ENCODE measurements at places on chromosomes 2 and 18.

GRCh38 chr2:74917702-74918619 is 40.5 kb upstream of the POLE4 start:
- DNase-seq: no peak

DNA sequence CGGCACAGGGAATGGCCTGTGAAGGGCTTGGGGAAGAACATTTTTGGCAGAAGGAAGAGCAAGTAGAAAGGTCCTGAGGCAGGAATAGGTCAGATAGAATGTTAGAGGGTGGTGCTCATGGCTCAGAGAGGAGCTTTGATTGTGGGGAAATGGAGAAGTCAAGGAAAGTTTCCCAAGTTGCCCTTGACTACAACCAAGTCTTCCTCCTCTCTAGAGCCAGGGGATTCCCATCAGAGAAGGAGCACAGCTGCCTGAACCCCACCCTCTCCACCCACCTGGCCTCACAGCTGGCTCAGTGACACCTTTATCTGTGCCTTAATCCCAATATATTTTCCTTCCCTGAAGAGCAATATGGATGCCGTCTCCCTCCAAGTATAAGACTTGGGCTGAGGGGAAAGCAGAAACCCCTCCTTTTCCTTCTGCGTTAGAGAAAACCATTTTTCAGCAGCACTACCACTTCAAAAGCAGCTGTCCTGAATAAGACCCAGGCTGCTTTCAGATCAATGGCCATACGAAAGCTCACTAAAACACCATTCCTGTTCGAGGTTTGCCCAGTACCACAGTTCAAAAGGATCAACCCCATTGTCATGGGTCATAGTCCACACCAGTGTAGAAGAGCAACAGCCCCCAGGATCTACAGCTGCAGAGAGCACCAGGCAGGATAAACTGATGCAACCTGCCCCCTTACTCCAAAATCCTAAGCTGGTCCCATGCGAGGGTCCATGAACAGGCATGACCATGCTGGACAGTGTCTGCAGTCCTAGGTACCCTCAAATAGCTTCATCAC is 199.6 kb downstream of the AFF3 start:
- no peak for DNase-seq

DNA sequence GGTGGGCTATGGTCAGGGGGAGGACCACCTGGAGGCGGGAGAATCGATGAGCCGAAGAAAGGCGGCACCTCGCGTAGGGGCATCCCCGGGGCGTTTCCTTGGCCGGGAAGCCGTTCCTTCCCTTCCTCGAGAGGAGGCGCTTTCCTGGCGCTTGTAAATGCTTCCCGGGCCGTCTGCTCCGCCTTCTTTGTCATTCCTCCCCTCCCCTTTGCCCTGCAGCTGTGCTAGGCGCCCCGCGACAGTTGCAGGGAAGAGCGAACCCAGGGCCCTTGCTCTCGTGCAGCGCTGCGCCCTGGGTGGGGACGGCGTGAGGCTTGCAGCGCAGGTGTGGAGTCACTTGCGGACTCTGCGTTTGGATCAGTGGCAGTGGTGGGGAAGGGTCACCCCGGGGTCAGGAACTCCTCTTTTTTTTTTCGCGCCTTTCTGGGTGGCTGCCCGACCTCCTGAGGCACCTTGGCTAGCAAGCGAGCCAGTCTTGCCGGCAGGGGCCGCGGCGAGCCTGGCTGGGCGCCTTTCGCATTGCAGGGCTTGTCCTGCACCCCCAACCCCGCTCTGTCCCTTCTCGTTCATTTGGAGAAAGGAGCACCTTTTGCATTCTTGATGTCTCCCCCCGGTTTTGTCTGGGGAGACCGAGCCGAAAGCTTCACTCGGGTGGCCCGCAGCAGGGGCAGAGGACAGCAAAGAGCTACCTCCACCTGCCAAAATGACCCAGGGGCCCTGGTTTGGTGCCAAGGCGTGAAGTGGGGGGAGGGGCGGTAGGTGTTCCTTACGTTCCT is 858 bp downstream of the KCNS3 start:
- DNase-seq: peak; percentile 40

DNA sequence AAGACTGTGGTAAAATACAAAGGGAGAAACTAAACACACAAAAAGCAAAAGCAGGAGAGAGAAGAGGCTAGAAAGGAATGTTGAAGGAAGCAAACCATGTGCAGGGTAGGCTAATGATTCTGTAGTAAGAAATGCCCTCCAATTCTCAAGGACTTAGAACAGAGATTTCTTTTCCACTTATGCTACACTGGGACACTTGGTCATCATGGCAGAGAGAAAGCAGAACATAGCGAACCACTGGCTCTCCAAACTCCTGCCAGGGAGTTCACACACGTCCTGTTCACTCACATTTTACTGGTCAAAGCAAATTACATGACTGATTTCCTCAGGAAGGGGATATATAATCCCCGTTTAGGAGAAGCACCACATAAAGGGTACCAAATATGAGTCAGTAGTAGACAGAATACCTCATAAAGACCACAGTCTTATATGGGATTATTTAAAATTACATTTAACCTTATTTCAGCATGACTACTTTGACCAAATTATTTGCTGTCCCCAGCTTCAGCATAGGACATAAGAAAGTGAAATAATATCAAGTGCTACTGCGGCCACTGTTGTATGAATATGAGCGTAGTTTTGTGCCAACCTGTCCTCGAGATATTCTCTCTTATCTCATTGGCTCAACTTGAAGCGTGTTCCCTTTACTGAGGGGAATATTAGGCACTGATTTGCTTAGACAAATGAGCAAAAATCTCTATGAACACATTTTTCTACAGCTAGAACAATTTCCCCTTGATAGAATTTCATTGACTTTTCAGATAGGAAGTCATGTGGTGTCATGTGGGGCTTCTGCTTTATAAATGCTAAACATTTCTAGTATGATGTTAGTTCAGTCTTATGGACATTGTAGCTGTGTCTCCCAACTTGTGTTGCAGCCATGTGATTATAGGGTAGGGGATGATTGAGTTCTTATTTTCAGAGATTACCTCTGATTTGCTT is 81.7 kb downstream of the FAM161A start:
- no peak for DNase-seq

GRCh38 chr2:16507655-16508489 is 157.8 kb downstream of the CYRIA start:
- peak; percentile 14 for DNase-seq

GRCh38 chr2:239775623-239776435 is 249.3 kb downstream of the NDUFA10 start:
- DNase-seq: no peak

- DNase-seq: peak; percentile 45
These were observed 54.4 kb downstream of the LRPPRC start for GRCh38 chr2:43941359-43941758.

DNA sequence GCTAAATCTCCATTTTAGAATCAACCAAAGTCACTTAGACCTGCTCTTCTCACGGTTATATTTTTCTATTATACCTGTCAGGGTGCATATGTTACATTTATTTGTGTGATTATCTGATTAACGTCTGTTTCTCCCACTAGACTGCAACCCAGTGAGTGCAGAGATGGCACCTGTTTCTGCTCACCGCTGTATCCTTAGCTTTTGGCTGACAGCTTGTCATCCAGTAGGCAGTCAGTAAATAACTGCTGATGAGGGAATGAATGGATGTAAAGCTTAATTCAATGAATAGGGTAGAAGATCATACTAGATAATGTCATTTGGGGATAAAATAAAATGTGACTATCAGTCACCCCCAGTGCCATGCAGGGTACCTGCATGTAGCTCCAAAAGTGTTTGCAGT is 6.9 kb upstream of the CHRNA1 start:
- DNase-seq: no peak

DNA sequence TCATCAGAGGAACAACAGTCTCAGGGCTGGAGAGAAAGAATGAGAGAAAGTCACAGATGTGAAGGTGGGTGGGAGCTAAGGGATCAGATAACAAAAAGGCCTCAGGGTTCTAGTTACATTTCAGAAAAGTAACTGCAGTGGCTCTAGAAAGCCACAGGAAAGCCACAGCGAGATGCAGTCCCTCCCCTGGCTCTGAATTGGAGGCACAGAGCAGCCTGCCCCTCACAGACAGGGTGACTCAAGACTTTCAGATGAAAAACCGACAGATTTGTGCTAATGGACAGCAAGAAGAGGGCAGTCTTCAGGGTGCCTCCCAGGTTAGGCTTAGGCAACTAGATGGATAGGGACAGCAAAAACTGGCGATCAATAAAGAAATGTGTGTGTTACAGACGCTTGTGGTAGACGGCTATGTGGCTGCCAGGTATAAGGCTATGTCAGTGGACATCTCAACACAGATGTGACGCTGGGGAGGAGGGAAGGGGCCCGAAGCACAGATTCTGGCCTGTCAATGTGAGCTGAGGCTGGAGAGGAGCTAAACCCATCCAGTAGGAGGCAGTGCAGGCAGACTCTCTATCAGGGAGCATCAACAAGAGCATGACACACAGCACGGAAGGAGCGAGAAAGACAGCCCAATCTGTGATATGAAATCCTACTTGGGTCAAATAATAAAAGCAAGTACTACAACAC is 26.2 kb downstream of the UNC50 start:
- no peak for DNase-seq

DNA sequence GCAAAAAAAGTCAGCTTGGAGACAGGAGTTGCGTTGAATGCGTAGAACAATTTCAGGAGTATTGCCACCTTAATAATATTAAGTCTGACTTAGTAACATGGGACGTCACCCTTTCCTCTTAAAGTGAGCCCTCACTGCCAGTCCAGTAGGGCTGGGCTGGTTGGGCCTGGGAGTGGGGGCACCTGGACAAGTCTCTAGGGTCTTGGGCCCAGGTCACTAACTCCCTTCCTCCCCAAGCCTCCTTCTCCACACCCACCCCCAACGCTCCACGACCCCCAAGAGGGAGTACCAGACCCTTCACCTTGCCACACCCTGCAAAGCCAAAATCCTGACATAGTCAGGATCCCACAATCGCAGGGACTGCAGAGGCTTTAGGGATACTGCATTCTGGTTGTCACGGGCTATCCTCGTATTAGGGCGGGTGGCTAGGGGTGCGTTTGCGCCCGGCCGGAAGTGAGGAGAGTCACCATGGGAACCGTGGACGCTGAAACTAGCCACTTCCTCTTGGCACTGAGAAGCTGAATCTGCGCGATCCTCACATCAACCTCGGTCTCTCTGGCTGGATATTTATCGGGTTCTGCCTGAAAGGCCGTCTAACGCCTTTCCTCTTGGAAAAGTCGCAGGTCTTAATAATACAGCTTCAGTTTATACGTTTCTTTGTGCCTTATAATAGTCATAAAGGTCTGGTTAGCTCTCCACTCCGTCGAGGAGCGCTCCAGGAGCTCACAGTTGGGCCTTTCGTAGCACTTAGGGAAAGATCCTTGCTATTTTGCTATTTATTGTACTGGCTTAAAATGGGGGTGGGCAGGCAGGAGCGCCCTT is 10.3 kb upstream of the CXXC1 start:
- peak; percentile 69 for DNase-seq

Measured in pons (tissue), 1 donor.